Right atrium auricular region (tissue), 2 donors: ENCODE measurements at places on chromosomes 2 and 18. TPM values are rescaled to one million over a fixed set of nuclear protein-coding genes. Genes with fewer than 3 reads are reported as not detected.

The REG1B gene
- total RNA-seq, result not detected

The CD207 gene
- total RNA-seq, result not detected

The TEX44 gene
- not detected for total RNA-seq

The LBX2 gene
- 0.83 TPM for total RNA-seq

The IL1F10 gene
- not detected for total RNA-seq

The VIL1 gene
- total RNA-seq, result not detected

The BMPR2 gene
- 68.5 TPM for total RNA-seq

The SETBP1 gene
- 13.4 TPM for total RNA-seq

The APCDD1 gene
- 53.3 TPM for total RNA-seq

The SCN3A gene
- 1.0 TPM for total RNA-seq

The KDSR gene
- 33.8 TPM for total RNA-seq

The PCBP1 gene
- 147 TPM for total RNA-seq

The GREB1L gene
- 19.1 TPM for total RNA-seq

The REV1 gene
- total RNA-seq, result 26.4 TPM

The ZNF804A gene
- total RNA-seq, result not detected

The LIMS4 gene
- 5.2 TPM for total RNA-seq

The TMEM198 gene
- 4.3 TPM for total RNA-seq

The CD8A gene
- 0.52 TPM for total RNA-seq

The RGPD3 gene
- 0.48 TPM for total RNA-seq

The ST3GAL5 gene
- total RNA-seq, result 20.4 TPM

The ESPNL gene
- total RNA-seq, result 0.26 TPM

The MBOAT2 gene
- total RNA-seq, result 5.8 TPM

The NOSTRIN gene
- total RNA-seq, result 34.3 TPM

The CABYR gene
- total RNA-seq, result 0.67 TPM

The DNAJC5G gene
- 0.94 TPM for total RNA-seq

The COL3A1 gene
- total RNA-seq, result 86.4 TPM

The MGAT5 gene
- 56.9 TPM for total RNA-seq

The SPATS2L gene
- total RNA-seq, result 126 TPM

The DSG1 gene
- 4.2 TPM for total RNA-seq

The IL36A gene
- total RNA-seq, result not detected

The ZNF521 gene
- 37.5 TPM for total RNA-seq
